Naive thymus-derived CD4-positive, alpha-beta T cell (primary cell): ENCODE measurements at places on chromosomes 2 and 18.

- no peak overlapping the region for H3K4me3 ChIP-seq
- no peaks in the 10 kb centered on the region for H3K27me3 ChIP-seq
- DNase-seq: no peak
- no peaks in the 10 kb centered on the region for H3K36me3 ChIP-seq
- H3K4me1 ChIP-seq: no peaks in the 10 kb centered on the region
Observed at GRCh38 chr2:42659609-42660008, 91.2 kb downstream of the MTA3 start.

DNA sequence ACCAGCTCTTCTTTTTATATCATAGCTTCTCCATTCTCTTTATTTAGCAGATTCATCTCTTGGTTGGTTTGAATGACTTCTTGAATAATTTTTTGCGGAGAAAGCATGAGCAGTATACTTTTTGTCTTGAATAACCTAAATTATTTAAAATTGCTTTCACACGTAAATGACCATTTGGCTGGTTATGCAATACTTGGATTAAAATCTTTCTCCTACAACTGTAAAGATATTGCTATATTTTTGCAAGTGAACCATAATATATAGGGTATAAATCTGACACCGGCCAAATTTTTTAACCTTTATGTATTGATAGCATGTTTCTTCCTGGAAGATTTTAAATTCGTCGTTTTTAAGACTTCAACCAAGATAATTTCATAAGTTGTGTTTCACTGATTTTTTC lies 6.2 kb upstream of the ZSWIM2 start:
- no peaks in the 10 kb centered on the region for H3K27me3 ChIP-seq
- no peak overlapping the region for H3K4me3 ChIP-seq
- no peaks in the 10 kb centered on the region for H3K4me1 ChIP-seq
- H3K27ac ChIP-seq: no peak overlapping the region
- no peaks in the 10 kb centered on the region for H3K36me3 ChIP-seq

- no peak overlapping the region for H3K4me3 ChIP-seq
- no peaks in the 10 kb centered on the region for H3K27me3 ChIP-seq
- DNase-seq: no peak
- no peak overlapping the region for H3K27ac ChIP-seq
Observed at GRCh38 chr18:56825321-56825720, 174.2 kb downstream of the WDR7 start.

DNA sequence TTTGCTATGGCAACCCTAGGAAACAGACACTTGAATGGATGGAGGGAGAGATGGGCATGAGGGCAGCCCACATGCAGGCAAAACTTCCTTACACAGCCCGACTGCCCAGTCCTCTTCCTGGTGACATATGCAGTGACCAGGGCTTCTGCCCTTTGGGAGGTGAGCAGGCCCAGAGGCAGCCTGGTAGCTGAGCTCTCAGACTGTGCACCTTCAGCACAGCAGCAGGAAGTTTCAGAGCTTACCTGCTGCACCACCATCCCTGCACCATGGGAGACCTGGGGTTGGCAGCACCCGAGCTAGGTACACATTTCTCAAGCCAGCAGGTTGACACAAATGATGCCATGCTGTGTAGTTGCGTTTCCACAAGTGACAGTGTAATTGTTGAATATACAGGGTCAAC lies 97.6 kb upstream of the LMAN1 start:
- H3K27me3 ChIP-seq: no peaks in the 10 kb centered on the region
- DNase-seq: no peak
- no peaks in the 10 kb centered on the region for H3K4me1 ChIP-seq
- no peak overlapping the region for H3K27ac ChIP-seq

DNA sequence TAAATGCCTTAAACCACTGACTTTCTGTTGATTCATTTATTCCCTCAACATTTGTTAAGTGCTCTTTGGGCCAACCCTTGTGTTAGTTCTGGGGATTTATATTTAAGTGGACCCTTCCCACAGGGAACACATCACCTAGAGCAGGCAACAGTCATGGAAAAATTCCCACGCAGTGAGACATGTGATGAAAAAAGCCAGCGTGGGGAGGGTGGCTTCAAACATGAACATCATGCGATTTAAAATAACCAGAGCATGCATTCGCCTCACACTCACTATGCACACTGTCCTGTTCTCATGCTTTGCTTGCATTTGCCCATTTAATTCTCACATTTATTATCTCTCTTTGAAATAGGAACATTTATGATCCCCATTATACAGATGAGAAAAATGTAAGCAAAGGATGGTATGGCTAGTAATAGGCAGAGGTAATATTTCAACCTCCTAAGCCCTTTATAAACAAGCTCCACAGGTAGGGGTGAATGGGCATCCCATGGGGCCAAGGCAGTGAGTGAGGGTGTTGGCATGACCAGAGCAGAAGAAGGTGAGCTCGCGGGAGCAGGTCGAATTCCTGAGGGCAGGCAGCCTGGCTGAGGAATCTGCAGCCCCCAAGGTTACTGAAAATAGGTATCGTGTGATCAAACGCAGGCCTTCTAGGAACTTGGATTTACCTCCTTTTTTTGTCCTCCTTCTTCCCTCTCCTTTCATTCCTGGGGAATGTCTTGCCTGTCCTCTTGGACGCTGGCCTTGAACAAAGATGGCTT lies 297.8 kb downstream of the MYCN start:
- H3K27me3 ChIP-seq: no peaks in the 10 kb centered on the region
- H3K36me3 ChIP-seq: no peaks in the 10 kb centered on the region

- no peaks in the 10 kb centered on the region for H3K36me3 ChIP-seq
- H3K27ac ChIP-seq: no peak overlapping the region
- no peaks in the 10 kb centered on the region for H3K27me3 ChIP-seq
- peaks cover 5% of the 10 kb centered on the region for H3K4me1 ChIP-seq
- no peak overlapping the region for H3K4me3 ChIP-seq
Observed at GRCh38 chr2:68214381-68214780, 38.0 kb downstream of the PPP3R1 start.

- H3K4me3 ChIP-seq: no peak overlapping the region
- peaks cover 14% of the 10 kb centered on the region for H3K4me1 ChIP-seq
- H3K36me3 ChIP-seq: no peaks in the 10 kb centered on the region
- no peaks in the 10 kb centered on the region for H3K27me3 ChIP-seq
- no peak overlapping the region for H3K27ac ChIP-seq
- no peak for DNase-seq
Observed at GRCh38 chr2:69773206-69773605, 31.3 kb downstream of the ANXA4 start.

DNA sequence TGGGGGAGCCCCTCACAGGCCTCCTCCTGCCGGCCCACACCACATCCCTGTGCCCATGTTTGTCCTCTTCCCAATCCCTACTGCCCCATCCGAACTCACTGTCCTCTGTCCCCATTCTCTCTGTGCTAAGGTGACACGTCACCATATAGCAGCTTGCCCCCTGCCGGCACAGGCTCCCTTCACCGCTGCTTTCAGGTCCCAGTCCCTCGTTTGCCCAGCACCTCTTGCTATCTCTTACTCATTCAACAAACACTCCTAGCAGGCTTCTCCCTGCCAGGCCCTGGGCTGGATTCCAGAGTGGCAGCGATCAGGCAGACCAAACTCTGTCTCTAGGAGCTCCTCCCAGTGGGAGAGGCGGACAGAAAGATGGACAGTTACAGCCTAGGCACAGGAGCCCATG lies 74.3 kb downstream of the TFCP2L1 start:
- DNase-seq: no peak
- no peaks in the 10 kb centered on the region for H3K36me3 ChIP-seq
- H3K4me1 ChIP-seq: no peaks in the 10 kb centered on the region
- no peak overlapping the region for H3K27ac ChIP-seq
- no peak overlapping the region for H3K4me3 ChIP-seq
- no peaks in the 10 kb centered on the region for H3K27me3 ChIP-seq

- H3K27me3 ChIP-seq: no peaks in the 10 kb centered on the region
- no peak for DNase-seq
- H3K4me1 ChIP-seq: no peaks in the 10 kb centered on the region
Observed at GRCh38 chr2:240879105-240879504, 10.5 kb downstream of the AGXT start.

- DNase-seq: no peak
- no peaks in the 10 kb centered on the region for H3K4me1 ChIP-seq
- peaks cover 47% of the 10 kb centered on the region for H3K36me3 ChIP-seq
- no peaks in the 10 kb centered on the region for H3K27me3 ChIP-seq
- no peak overlapping the region for H3K27ac ChIP-seq
Observed at GRCh38 chr18:79428287-79428686, 32.6 kb downstream of the NFATC1 start.

DNA sequence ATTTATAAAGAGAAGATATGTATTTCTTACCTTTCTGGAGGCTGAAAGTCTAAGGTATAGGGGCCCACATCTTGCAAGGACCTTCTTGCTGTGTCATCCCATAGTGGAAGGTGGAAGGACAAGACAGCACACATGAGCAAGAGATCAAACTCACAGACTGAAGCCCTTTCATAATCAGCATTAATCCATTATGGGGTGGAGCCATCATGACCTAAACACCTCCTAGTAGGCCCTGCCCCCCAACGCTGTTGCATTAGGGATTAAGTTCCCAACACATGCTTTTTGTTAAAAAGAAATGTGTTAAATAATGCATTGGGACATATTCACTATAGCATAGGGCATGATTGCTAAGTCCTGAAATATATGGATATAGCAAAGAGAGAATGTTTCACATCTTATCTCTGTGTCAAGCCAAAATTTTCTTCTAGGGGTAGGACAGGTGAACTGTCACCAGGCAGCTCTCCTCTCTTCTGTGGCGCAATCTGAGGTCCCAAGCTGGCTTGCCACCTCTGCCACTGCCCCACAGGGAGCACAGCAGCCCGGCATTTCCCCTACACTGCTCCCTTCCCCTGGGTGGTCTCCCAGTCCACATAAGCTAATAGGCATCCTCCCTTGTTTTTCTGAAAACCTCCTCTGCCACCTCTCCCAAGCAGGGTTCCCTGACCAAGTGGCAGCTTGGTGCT lies 8.3 kb upstream of the CTIF start:
- no peak overlapping the region for H3K4me3 ChIP-seq
- H3K4me1 ChIP-seq: no peaks in the 10 kb centered on the region
- DNase-seq: no peak
- no peaks in the 10 kb centered on the region for H3K27me3 ChIP-seq
- no peak overlapping the region for H3K27ac ChIP-seq

- H3K4me1 ChIP-seq: no peaks in the 10 kb centered on the region
- H3K27me3 ChIP-seq: no peaks in the 10 kb centered on the region
- no peak overlapping the region for H3K27ac ChIP-seq
- DNase-seq: no peak
- no peaks in the 10 kb centered on the region for H3K36me3 ChIP-seq
- H3K4me3 ChIP-seq: no peak overlapping the region
Observed at GRCh38 chr2:238643400-238643907, 204.4 kb upstream of the TWIST2 start.

- no peaks in the 10 kb centered on the region for H3K36me3 ChIP-seq
- no peaks in the 10 kb centered on the region for H3K4me1 ChIP-seq
- DNase-seq: no peak
- no peak overlapping the region for H3K4me3 ChIP-seq
Observed at GRCh38 chr2:132991471-132992045, 321.6 kb upstream of the LYPD1 start.

DNA sequence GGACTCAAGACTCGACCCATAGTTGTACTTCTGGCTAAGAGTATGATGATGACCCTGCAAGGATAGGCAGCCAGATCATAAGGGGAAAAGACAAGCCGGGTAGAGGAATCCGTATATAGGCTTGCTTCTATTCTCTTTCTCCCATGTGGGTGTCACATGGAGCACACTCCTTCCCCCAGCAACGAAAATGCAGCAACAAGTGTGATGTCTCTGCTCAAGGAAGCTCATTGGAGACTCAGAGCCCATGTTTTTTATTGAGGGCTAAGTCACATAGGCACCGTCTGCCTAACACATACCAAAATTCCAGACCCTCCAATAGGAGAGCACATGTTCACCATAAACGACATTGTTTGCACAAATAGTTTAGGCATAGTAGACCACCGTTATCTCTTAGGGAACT lies 6.3 kb downstream of the ZNF2 start:
- no peak overlapping the region for H3K27ac ChIP-seq
- H3K36me3 ChIP-seq: peaks cover 7% of the 10 kb centered on the region
- no peaks in the 10 kb centered on the region for H3K27me3 ChIP-seq
- no peak for DNase-seq
- no peak overlapping the region for H3K4me3 ChIP-seq
- H3K4me1 ChIP-seq: no peaks in the 10 kb centered on the region

- no peak overlapping the region for H3K27ac ChIP-seq
- no peaks in the 10 kb centered on the region for H3K4me1 ChIP-seq
- no peaks in the 10 kb centered on the region for H3K36me3 ChIP-seq
- no peaks in the 10 kb centered on the region for H3K27me3 ChIP-seq
- DNase-seq: no peak
Observed at GRCh38 chr18:55861266-55861665, 273.3 kb upstream of the TCF4 start.

DNA sequence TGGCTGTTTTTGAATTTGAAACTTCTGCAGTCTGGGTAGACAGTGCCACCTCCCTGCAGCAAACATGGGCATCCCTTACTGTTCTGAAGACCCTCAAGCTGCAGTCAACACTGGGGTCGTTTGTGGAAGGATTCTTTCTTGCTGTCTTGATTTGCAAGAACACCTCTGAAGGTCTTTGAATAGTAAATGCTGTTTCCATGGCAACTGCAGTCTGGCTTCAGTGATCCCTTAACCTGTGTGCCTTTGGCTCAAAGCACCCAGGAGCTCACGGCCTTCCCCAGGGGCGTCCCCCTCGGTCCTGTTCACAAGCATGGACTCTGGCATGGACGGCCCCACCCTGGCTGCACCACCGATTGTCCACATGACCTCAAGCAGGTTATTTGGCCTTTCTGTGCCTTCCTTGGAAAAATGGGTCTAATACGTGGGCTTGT lies 38.3 kb downstream of the LRRFIP1 start:
- H3K4me1 ChIP-seq: no peaks in the 10 kb centered on the region
- H3K4me3 ChIP-seq: no peak overlapping the region
- no peak overlapping the region for H3K27ac ChIP-seq

GRCh38 chr18:33596178-33596854 lies 18.3 kb downstream of the ASXL3 start:
- H3K4me3 ChIP-seq: no peak overlapping the region
- H3K4me1 ChIP-seq: no peaks in the 10 kb centered on the region
- H3K27me3 ChIP-seq: no peaks in the 10 kb centered on the region
- H3K27ac ChIP-seq: no peak overlapping the region
- H3K36me3 ChIP-seq: no peaks in the 10 kb centered on the region

DNA sequence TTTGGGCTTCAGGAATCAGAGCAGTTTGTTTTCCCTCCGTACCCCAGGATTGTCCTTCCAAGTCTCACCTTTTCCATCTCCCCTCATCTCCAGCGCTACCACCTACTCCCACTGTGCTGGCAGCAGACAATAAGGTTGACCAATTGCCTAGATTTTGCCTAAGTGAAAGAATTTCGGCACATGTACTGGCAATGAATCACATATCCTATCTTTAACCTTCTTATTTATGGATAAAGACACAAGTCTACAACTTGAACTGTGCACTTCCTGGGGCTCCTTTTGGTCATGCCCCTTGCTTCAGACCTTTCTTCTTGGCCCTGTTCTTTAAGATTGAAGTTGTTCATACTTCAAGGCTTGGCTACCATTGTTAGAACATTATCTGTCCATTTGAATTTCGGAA lies 71.4 kb downstream of the KCMF1 start:
- H3K4me1 ChIP-seq: no peaks in the 10 kb centered on the region
- DNase-seq: no peak
- H3K27me3 ChIP-seq: no peaks in the 10 kb centered on the region
- no peak overlapping the region for H3K27ac ChIP-seq
- peaks cover 3% of the 10 kb centered on the region for H3K36me3 ChIP-seq
